ENCODE measurements at places on chromosomes 5 and 9. TPM values are rescaled to one million over a fixed set of nuclear protein-coding genes. Genes with fewer than 3 reads are reported as not detected.
A peak's percentile ranks its signal among the peaks of the same experiment; 100 is the strongest.

DNA sequence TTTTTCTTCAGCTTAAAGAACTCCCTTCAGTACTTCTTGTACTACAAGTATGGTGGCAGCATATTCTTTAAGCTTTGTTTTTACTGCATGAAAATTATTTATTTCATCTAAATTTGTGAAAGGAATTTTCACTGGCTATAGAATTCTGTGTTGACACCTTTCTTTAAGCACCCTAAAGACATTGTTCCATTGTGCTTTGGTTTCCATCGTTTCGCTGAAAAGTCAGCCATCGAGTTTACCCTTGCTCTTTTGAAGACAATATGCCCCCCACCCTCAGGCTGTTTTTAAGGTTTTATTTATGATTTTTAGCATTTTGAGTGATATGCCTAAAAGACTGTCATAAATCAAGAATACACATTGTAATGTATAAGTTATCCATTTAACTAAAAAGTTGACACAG is 27.3 kb upstream of the COL5A1 start:
- no peaks in the 10 kb centered on the region for H3K4me1 ChIP-seq
- no peak for DNase-seq
- no peak overlapping the region for H3K4me3 ChIP-seq

- DNase-seq, result no peak
- H3K27ac ChIP-seq, result no peak overlapping the region
- H3K4me1 ChIP-seq, result no peaks in the 10 kb centered on the region
- H3K4me3 ChIP-seq, result no peak overlapping the region
- no peaks in the 10 kb centered on the region for H3K36me3 ChIP-seq
These were observed 6.3 kb upstream of the SLC25A48 start for GRCh38 chr5:135827965-135828781.

- H3K27ac ChIP-seq, result no peak overlapping the region
- H3K4me1 ChIP-seq, result no peaks in the 10 kb centered on the region
- H3K4me3 ChIP-seq, result no peak overlapping the region
- H3K36me3 ChIP-seq, result no peaks in the 10 kb centered on the region
- DNase-seq, result no peak
These were observed 845.9 kb downstream of the CDH9 start for GRCh38 chr5:26192486-26192885.

DNA sequence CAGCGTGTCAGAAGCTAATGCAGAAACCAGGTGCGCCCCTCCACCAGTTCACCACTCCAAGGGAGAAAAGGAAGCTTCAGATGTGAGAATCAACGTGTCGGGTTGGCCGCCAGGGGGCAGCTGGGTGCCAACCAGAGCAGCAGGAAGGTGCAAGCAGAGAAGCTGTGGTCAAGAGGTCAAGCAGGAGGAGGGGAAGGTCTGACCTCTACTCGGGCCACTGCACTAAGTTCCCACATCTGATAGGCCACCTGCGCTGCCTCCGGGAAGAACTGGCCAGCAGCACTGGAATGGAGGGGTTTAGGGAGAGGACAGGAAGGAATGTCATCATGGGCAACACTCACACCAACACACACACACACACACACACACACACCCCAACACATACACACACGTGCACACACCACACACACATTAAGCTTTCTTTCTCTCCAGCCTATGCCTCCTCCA is 31.4 kb downstream of the ANXA6 start:
- peak overlapping the region; percentile 92 for H3K27ac ChIP-seq
- DNase-seq, result peak; percentile 76
- H3K36me3 ChIP-seq, result peaks cover 44% of the 10 kb centered on the region
- peak overlapping the region; percentile 30 for H3K4me3 ChIP-seq

DNA sequence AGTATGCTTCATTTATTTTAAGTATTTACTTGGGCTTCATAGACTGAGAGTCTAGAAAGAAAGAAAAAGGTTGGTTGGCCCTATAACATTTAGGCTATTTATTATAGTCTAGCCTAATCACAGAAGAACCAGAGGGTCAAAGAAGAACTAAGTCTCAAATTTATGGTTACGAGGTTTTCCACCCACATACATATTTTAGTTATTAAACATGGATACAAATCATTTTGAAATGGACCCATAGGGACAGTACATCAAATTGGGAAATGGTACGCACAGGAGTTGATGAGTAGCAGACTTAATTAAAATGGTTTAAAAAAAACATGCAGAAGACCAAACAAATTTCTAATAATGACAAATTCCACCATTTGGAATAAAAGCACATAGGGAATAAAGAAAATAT is 17.7 kb downstream of the SVEP1 start:
- H3K36me3 ChIP-seq, result no peaks in the 10 kb centered on the region
- no peak overlapping the region for H3K4me3 ChIP-seq
- H3K27ac ChIP-seq, result no peak overlapping the region
- H3K27me3 ChIP-seq, result no peaks in the 10 kb centered on the region

- H3K27ac ChIP-seq, result no peak overlapping the region
- peaks cover 2% of the 10 kb centered on the region for H3K4me1 ChIP-seq
- H3K4me3 ChIP-seq, result no peak overlapping the region
- DNase-seq, result no peak
These were observed 66.3 kb downstream of the PSAT1 start for GRCh38 chr9:78363221-78363620.

The FBP1 gene
- total RNA-seq, result 2.7 TPM

The KCNV2 gene
- not detected for total RNA-seq

The TOR2A gene
- total RNA-seq, result 21.7 TPM

The STK32A gene
- total RNA-seq, result not detected

Data from activated naive CD8-positive, alpha-beta T cell treated with anti-CD3 and anti-CD28 coated beads, Interleukin-2, amount 10 ng/mL, durations not matched to agents 7 days and 5 days (primary cell).